ENCODE measurements at places on chromosomes 2 and 18.

DNA sequence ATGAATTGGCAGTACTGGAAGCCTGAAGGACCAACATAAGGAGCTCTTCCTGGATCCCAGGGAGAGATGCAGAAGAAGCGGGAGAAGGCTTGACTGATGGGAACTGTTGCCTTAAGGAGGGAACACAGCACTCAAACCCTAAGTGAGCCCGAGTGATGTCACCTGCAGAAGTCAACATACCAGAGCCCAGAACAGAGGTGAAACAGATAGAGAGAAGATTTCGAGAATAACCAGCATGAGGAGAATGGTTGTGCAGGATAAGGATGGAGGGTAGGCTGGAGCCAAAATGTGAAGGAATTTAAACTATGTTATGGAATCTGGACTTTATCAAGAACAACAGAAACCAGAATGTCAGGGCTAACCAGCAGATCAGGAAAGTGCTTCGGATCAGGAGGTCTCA is 463.1 kb upstream of the DDX18 start:
- no peak for DNase-seq

DNA sequence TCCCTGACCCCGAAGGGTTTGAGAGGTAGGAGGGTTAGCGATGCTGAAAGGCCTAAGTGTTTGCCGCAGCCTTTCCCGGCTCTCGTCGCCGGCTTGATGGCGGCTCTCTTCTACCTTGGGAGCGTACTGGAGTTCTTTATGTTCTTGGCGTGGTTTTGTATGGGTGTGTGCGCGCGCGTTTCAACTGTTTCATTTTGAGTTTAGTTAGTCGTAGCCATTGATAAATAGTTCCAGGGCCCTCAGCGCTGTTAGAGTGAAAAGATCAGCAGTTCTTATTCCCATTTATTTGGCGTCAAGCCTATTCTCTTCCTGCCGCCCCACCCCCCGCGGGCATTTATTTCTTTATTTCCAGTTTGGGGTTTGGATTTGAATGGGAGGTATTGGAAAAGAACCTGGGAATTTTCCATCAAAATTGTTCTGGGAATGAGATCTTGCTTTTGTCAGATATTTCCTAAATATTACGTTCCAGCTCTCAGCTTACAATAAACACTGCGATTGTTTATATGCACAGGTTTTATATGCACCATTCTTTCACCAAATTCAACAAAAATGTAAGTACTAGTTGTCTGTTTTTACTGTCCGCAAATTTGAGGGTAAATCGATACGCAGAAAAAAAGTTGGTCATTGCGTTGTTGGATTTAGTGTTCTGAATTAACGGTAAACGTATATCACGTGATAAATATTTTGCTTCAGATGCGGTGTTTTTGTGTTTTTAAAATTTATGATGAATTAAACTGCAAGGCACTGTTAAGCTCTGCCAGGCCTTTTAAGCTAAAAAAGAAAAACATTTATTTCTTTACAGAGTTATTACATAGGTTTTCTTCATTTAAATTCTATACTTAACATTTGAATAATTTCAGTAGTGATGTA is 954 bp downstream of the CCNT2 start:
- DNase-seq = no peak

- no peak for DNase-seq
Observed at GRCh38 chr18:23405636-23406035, 47.5 kb upstream of the RIOK3 start.

GRCh38 chr18:33541316-33541715 is 36.7 kb upstream of the ASXL3 start:
- DNase-seq = no peak

DNA sequence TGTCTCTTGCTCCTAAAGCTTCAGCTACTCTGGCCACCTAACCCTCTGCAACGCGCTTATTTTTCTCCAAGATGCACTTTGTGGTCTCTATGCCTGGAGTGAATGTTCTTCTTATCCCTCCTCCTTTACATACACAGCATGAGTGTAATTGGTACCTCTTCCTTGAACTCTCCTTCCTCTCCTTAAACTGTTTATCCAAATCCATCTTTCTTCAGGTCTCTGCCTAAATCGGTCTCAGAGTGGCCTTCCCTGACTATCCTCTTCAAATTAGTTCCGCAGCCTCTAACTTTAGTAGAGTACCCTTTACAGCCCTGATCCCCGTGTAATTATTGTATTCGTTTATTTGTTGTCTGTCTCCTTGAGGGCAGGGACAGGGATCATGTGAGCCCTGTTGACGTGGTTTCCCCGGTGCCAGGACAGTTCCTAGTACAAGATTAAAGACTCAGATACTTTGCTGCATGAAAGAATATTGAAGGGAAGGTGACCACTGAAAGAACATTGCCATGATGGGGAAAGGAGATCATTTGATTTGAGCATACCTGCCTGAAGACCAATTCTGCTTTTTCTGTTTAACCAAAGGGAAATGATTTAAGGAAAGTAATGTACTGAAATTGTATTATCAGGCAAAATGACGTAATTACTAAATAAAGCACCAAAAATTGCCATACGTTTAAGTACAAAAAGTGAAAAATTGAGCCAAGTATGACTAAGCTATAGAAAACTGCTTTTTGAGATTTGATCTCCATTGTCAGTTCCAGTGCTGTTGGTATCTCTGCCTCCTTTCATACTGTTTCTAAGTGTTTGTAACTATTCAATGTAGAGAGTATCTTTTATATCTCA is 1.2 kb downstream of the CNOT9 start:
- DNase-seq = no peak

DNA sequence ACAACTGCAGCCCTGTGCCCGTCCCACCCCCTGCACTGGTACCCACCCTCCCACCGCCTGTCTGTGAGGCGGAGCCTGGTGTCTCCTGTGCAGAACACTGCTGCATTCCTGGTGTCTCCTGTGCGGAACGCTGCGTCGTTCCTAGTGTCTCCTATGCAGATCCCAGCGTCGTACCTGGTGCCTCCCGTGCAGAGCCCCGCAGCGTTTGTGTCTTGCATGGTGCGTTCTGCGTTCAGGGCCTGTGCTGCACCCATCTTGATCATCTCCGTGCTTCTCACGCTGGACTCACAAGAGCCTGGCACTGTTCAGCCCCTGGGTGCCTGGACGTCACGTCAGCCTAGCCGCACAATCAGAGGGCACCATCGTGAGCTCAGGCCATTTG is 248.6 kb upstream of the SALL3 start:
- DNase-seq = no peak

DNA sequence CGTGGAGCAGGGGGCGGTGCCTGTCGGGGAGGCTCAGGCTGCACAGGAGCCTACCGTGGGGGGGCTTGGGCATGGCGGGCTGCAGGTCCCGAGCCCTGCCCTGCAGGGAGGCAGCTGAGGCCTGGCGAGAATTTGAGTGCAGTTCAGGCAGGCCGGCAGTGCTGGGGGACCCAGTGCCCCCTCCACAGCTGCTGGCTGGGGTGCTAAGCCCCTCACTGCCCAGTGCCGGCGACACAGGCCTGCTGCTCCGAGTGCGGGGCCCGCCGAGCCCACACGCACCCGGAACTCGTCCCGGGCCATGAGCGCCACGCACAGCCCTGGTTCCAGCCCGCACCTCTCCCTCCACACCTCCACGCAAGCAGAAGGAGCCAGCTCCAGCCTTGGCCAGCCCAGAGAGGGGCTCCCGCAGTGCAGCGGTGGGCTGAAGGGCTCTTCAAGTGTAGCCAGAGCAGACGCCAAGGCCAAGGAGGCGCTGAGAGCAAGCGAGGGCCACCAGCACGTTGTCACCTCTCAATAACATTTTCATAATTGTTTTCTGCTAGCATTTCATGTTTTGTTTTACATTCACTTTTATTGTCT is 1378.9 kb upstream of the CELF4 start:
- no peak for DNase-seq

DNA sequence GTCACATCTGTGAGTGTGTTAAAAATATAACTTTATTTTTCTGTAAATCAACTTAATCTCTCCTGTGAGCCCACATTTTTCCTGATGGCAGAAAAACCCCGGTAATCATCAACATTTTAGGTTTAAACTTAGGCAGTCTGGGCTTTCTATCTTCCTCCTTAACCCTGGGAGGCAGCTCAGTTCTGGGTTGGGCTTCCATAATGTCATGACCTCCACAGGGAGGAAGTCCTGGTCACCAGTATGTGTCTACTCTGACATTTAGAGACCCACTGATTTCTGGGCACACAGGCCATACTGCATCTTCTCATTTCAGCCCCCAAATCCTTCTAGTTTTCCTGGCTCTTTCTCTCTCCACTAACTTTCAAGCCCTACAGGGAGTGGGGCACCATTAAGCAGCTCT is 181.2 kb downstream of the DYSF start:
- no peak for DNase-seq

- DNase-seq = no peak
Observed at GRCh38 chr2:96083064-96083939, 33.1 kb downstream of the ADRA2B start.

GRCh38 chr2:79612999-79613398 is 100.1 kb downstream of the CTNNA2 start:
- DNase-seq = no peak

GRCh38 chr18:8868276-8868675 is 162.9 kb downstream of the MTCL1 start:
- DNase-seq = no peak

- DNase-seq = no peak
Observed at GRCh38 chr2:54052825-54053718, 62.3 kb upstream of the ACYP2 start.

- peak; percentile 48 for DNase-seq
Observed at GRCh38 chr2:10242998-10243925, 59.4 kb upstream of the HPCAL1 start.

DNA sequence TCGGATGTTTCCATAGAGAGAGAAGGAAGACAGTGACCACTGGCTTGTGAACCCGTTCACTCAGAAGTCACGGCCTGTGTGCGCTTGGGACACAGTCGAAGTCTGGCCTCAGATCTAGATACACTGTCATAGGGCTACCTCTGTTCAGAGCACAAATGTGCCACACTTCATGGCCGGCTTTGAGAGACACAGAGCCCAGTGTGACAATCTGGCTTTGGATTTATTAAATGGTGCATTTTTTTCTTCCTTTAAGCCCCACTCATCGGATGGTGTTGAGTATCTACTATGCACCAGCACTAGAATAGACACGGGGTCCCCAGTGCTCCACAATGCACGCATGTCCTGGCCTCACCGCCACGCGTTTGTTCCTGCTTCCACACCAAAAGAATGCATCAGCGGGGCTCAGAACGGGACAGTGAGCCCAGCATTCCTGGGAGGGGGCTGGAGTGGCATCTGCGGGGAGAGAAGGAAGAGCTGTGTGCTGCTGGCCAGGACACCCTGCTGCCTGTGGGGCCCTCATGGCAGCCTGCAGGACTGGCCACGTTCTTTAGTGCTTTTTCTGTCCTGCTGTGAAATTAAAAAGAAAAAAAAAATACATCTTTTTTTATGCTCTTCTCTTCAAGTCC is 738.9 kb upstream of the SALL3 start:
- no peak for DNase-seq

DNA sequence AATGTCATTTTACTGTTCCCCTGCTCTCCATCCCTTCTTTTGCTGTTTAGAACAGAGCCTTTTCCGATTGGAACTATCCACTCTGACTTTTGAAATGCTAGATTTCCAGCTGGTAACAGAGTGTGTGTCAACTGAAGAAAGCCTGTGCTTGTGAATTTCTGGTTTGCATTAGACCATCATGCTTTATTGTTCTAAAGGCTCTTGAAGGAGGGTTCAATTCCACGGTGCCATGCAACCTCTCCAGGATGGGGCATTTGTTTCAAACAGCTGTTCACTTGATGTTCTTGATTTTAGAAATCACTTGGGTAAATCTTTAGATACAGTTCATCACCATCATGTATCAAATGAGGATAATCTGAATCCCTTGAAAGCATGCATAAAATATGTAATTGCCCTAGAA is 156.7 kb downstream of the QPCT start:
- DNase-seq = no peak

DNA sequence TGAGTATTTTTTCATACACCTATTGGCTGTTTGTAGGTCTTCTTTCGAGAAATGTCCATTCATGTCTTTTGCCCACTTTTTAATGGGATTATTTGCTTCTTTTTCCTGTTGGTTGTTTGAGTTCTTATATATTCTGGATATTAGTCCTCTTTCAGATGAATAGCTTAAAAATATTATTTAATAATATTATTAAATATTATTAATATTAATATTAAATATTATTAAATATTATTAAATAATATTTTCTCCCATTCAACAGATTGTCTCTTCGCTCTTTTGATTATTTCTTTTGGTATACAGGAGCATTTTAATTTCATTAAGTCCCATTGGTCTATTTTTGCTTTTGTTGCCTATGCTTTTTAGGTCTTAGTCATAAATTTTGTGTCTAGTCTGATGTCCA is 361.9 kb downstream of the TSN start:
- no peak for DNase-seq

GRCh38 chr2:197007716-197008628 is 81.5 kb upstream of the PGAP1 start:
- DNase-seq = no peak

GRCh38 chr2:69689466-69689865 is 45.9 kb upstream of the AAK1 start:
- no peak for DNase-seq

DNA sequence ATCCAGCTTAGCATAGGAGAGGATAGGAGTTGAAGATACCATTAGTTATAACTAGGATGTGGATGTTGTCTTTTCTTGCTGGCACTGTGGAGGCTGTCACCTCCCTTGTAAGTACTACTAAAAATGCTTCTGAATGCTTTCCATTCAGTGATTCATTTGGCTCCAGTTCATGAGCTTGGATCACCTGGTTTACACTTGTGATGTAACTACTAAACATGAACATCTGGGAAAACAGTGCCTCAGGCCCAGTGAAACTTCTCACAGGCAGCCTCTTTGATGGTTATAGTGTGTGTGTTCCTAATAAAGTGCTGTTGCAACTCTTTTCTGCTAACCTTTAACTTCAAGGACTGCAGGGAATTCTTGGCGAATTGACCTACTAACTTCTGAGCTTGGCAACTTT is 13.0 kb upstream of the SLC9A2 start:
- DNase-seq = no peak

DNA sequence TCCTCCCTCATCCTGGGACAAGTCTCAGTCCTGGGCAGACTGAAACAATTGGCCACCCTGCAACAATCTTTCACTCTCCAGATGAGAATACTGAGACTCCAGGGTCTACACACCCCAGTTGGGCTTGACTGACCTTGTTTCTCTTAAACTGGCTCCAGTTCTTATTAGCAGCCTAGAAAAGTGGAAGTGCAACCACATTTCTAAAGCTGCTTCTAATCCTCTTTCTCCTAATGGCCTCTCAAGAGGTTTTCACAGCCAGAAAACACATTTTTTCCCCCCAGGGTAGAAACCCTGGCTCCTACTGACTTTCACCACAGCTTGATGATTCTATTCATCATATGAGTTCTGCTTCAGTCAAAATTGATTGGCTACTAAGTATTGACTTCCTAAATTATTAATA is 45.8 kb downstream of the SLC4A5 start:
- DNase-seq = no peak

- no peak for DNase-seq
Observed at GRCh38 chr2:113370478-113371091, 66.9 kb upstream of the ZNG1B start.

All from RWPE2 (cell line).